MM.1S (cell line): ENCODE measurements at places on chromosomes 5 and 9.
A peak's percentile ranks its signal among the peaks of the same experiment; 100 is the strongest.

DNA sequence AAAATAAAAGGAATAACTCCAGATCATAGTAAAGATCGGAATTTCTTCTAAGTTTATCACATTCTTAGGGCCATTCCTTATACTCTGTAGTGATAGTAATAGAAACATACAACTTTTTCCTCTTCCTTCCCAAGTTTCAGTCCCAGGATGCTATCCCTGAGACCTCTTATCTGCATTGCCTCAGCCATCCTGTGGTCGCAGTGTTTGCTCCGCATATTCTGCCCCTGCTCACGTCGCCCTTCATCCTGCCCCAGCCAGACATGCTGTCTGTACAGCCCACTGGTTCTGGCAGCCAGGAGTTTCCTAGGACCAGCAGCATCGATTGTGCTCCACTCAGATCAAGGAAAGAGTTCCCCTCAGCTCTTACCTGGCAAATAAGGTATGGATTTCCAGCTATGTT lies 132.7 kb upstream of the ERCC6L2 start:
- DNase-seq: no peak

GRCh38 chr5:165321912-165322311 lies 1816.5 kb downstream of the MAT2B start:
- no peak for DNase-seq

DNA sequence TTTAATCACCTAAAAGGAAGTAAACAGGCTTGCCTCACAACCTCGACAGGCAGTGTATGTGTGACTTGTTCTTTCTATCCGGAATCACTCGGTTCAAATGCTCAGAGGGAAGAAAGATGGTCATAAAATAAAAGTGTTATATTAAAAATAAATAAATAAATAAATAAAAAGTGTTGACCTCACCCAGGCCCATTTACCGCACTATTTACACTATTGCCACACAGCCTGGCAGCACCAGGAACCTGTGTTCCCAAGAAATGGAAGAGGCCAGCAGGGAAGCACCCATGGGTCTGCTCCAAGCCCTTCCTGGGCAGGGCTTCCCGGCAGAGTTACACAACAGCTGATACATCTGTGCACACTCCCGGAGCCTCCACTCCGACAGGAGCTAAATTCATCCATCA lies 127.9 kb downstream of the EFNA5 start:
- DNase-seq: no peak

DNA sequence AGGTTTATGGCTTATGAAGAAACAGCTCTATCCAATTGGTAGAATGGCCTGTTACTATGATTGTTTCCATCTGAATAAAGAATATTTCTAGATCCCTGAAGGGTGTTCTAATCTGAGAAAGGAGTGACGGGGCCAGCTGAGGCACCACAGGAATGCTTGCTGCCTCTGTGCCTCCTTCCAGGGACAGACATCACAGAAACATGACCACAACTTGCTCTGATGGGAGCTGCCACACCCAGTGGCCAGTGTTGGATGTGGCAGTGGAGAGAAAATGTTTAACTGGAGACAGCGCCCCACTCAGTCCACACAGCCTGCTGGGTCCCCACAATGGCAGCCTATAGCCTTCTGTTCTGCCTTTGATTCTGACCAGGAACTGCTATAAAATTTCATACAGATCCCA lies 38.6 kb upstream of the TESK1 start:
- no peak for DNase-seq

DNA sequence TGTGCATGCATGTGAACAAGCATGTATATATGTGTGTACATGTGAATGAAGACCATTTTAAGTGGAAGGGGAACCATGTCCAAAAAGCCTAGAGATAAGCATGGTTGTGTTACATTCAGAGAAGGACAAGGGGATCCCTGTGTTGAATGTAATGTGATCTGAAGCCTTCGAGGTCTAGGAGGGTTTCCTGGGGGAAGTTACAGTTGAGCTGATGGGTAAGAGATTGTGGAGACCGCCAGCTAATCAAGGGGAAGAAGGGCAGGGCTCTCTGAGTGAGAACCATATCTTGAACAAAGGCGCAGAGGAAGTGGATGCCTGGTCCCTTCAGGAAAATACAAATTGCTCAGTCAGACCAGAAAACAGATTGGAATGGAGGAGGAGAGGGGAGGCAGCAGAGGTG lies 45.5 kb upstream of the TNFSF15 start:
- no peak for DNase-seq

DNA sequence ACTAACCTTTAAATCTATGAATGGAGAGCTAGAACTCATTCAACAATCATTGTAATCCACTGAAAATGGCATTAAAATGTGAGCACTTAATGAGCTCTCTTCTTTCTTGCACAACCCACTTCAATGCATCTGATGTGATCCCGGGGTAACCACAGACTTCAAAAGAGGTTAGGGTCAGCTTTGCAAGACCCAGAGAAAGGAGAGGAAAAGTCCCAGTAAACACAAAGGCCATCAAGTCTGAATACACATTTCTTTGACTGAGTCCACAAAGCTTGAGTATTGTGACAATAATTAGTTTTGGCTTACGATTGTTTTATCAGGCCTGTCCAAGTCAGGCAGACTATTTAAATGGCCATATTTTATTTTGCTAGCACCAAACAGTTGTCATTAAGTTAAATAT lies 148.8 kb upstream of the ZNF608 start:
- DNase-seq: no peak

- DNase-seq: no peak
These were observed 592.0 kb upstream of the DMAC1 start for GRCh38 chr9:8391566-8391965.

GRCh38 chr9:131593936-131594665 lies 48.8 kb downstream of the PRRT1B start:
- no peak for DNase-seq

- peak; percentile 81 for DNase-seq
These were observed 724 bp downstream of the PAM start for GRCh38 chr5:102755686-102756371.

GRCh38 chr5:150384701-150385100 lies 27.2 kb downstream of the TCOF1 start:
- no peak for DNase-seq

- DNase-seq: no peak
These were observed 459.2 kb upstream of the RGMB start for GRCh38 chr5:98314292-98314691.
